Thoracic aorta (tissue), 2 donors: ENCODE measurements at places on chromosomes 11 and 22. TPM values are rescaled to one million over a fixed set of nuclear protein-coding genes. Genes with fewer than 3 reads are reported as not detected.

SAA2 gene
- 2.5 TPM for total RNA-seq

MMP8 gene
- not detected for total RNA-seq

MGAT3 gene
- 3.2 TPM for total RNA-seq

MMP12 gene
- total RNA-seq: not detected

FBLN1 gene
- total RNA-seq: 587 TPM

OR2D2 gene
- 1.3 TPM for total RNA-seq

SSH3 gene
- total RNA-seq: 59.0 TPM

MAJIN gene
- not detected for total RNA-seq

DNA sequence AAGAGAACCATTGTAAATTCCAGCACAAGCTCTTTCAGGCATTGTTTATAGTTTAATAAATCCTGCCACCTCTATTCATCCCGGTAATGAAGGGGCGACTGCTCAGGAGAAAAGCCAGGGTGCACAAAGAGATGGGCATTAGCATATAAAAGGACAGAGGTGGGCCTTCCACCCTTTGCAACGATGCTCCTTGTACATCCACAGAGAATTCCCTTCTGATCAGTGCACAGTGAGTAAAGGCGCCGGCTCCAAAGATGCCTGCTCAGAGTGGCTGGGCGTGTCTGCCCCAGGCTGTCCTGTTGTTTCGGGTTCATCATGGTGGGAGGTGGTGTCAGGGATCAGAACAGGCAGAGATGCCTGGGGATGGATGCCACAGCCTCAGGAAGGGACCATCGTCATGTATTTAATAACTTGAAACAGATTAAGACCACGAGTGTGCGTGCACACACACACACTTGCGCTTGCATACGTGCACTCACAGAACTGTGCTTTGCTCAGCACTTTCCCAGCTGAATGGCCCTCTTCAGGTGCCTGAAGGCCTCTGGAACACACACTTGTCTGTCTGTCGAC lies 305.0 kb downstream of the TBC1D22A start:
- DNase-seq: no peak

- DNase-seq: no peak
These were observed 25.8 kb upstream of the RASSF10 start for GRCh38 chr11:12983336-12983735.

- DNase-seq: no peak
These were observed 47.9 kb upstream of the RFPL3 start for GRCh38 chr22:32309585-32310251.

GRCh38 chr11:33383075-33383919 lies 126.1 kb downstream of the HIPK3 start:
- DNase-seq: no peak

GRCh38 chr11:32567154-32567553 lies 16.5 kb upstream of the EIF3M start:
- no peak for DNase-seq

GRCh38 chr11:40732132-40732531 lies 727.3 kb downstream of the LRRC4C start:
- DNase-seq: no peak

DNA sequence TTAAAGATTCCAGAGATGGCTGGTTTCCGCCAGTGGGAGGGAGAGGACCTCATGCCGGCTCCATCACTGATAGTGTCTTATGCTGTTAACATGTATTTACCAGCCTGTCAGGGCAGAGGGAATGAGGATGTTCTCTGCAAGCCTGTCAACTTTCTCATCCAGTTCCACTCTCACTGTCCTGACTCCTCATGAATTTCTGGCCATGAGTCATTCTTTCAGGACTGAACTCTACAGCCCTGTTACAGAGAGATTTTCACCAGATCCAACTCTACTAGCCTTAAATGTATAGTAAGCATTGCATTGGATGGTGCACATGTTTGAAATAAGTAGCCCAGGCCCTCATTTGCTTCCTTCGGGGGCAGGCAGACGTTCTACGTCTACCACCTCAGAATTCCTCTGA lies 387.7 kb downstream of the TMEM135 start:
- no peak for DNase-seq

GRCh38 chr11:12239396-12239795 lies 129.0 kb downstream of the MICAL2 start:
- no peak for DNase-seq

GRCh38 chr11:73478737-73479347 lies 102.6 kb downstream of the RELT start:
- DNase-seq: no peak
